ENCODE measurements at places on chromosomes 1 and 21.

DNA sequence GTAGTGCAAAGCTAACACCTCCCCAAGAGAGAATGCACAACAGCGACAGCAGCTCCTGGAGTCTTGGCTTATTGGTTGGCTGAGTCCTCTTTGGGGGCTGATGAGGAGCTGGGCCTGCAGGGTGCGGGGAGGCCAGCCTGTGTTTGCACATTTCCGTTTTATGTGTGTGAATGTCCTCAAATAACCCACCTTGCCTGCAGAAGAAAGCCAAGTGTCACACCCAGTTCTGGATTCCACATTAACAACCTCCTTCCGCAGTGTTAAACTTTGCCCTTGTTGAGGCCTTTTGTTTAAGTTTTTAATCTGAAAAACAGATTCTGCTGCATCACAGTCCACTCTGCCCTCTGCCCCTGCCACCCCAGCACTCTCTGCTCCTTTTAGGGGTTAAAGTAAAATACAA, 274.5 kb downstream of the TM2D1 start:
- no peak for DNase-seq

DNA sequence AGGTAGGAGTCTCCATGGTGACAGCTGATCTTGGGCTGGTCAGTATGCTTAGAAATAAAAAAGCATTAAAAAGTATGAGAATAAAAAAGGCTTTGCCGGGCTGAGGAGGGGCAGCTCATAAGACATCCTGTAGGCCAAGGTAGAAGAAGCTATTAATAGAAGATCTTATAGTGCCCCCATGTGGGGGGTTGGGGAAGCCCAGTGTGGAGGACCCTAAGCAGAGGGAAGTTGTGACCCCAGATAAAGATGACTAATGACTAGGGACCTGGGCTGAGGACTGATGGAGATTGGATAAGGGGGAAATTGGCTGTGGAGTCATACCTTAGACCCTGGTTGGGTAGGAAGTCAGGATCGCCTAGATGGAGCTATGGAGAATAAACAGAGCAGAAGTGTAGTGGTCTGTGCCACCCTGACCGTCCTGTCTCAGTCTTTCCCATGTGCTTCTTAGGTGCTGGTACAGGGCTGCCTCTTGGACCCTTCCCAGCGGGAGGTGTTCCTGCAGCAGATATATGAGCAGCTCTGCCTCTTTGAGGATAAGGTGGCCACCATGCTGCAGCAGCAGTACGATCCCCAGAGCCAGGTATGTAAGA, 25.0 kb downstream of the SZT2 start:
- DNase-seq, result no peak

- no peak for DNase-seq
Observed at GRCh38 chr1:7295946-7296345, 475.1 kb upstream of the VAMP3 start.

DNA sequence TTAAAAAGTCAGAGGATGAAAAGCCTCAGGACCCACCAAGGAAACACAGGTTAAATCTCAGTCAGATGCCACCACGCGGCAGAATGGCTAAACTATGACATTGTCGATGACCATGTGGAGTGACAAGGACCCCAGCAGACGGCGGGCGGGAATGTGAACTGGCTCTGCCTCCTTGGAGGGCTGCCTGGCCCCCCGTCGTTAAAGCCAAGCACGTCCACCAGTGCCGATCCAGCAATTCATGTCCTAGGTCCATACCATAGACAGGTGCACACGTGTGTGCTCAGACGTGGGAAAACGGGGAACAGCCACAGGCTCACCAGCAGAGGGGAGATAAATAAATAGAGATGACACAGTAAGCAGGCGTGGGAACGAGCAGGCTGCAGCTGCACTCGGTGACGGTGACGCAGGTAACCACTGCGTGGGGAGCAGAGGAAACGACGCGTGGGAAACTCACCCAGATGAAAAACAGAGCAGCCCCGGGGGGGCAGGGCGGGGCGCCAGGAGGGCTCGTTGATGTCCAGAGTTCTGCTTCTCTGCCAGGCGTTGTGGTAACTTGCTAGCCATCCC, 28.3 kb upstream of the PCBP3 start:
- DNase-seq, result no peak

GRCh38 chr1:2126331-2127186, 68.0 kb downstream of the FAAP20 start:
- no peak for DNase-seq

DNA sequence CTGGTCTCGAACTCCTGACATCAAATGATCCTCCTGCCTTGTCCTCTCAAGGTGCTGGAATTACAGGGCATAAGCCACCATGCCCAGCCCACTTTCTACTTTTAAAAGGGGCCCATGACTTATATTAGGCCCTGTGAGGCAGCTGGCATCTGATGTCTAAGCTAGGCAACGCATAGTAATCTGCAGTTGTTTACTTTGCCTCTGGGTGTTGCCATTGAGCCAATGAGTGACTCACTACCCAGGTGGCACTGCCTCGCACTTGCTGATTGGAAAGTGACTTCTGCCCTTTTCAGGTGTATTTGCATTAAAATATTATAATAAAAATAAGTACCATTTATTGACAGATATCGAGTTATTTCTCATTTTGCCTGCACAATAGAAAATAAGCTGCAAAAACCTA, 84.9 kb downstream of the KIF14 start:
- peak; percentile 46 for DNase-seq

GRCh38 chr1:30763651-30764248, 6.2 kb upstream of the LAPTM5 start:
- DNase-seq, result no peak

DNA sequence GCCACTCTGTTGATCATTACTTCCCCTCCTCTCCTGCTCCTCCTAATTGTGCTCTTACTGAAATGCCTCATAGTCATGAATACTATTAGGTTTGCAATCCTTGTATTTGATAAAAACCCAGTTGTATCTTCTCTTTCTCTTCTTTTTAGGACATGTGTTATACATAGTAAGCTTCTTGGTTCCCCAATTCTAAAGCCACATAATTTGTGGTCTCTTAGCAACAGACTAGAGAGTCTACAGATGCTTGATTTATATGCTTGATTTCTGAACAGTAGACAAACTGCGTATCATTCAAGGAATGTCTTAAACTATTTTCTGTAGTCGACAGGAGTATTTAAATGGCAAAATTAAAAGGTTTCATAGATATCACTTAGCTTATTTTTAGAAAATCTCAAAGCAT, 1598.9 kb downstream of the PLA2G4A start:
- no peak for DNase-seq

GRCh38 chr1:30733493-30733892, 10.1 kb upstream of the MATN1 start:
- DNase-seq, result no peak
